GM12878 (cell line): ENCODE measurements at places on chromosomes 5 and 9. TPM values are rescaled to one million over a fixed set of nuclear protein-coding genes. Genes with fewer than 3 reads are reported as not detected.

SYNPO gene
- total RNA-seq, result 21.0 and 21.8 TPM in 2 replicates

PCDHB2 gene
- 0.13 TPM in 1 of 2 replicates, not detected in the other for total RNA-seq

CCDC183 gene
- total RNA-seq, result 0.27 TPM in 1 of 2 replicates, not detected in the other

SURF1 gene
- total RNA-seq, result 27.6 and 27.9 TPM in 2 replicates

SH2D3C gene
- total RNA-seq, result 21.0 and 23.5 TPM in 2 replicates

NEURL1B gene
- 0.16 and 0.26 TPM in 2 replicates for total RNA-seq

KLHL3 gene
- 11.7 and 14.2 TPM in 2 replicates for total RNA-seq

GRCh38 chr5:62093976-62094375 lies 212.0 kb upstream of the KIF2A start:
- DNase-seq, result no peak

GRCh38 chr9:37902796-37903646 lies 906 bp downstream of the SLC25A51 start:
- DNase-seq, result no peak

- DNase-seq, result no peak
Observed at GRCh38 chr9:36416890-36417289, 16.8 kb upstream of the RNF38 start.

- DNase-seq, result peak; percentile 74
Observed at GRCh38 chr9:19161257-19162025, 34.1 kb upstream of the PLIN2 start.

DNA sequence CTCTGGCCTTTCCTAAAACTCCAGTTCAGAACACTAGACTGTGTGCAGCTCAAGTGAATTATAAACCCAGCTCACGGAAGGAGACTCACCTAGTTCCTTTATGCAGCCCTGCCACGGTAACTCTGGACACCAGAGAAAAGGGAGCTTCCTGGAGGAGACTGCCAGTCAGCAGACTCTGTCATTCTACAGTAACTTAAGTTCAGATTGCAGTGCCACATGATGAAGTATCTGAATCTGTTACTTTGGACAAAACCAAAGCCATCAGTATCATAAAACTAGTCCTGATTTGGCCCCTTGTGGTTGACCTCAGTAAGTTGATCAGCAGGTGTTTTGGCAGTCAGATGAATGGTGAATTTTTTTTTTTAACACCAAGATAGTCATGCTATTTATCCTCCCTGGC lies 2.7 kb downstream of the MTRR start:
- DNase-seq, result no peak

DNA sequence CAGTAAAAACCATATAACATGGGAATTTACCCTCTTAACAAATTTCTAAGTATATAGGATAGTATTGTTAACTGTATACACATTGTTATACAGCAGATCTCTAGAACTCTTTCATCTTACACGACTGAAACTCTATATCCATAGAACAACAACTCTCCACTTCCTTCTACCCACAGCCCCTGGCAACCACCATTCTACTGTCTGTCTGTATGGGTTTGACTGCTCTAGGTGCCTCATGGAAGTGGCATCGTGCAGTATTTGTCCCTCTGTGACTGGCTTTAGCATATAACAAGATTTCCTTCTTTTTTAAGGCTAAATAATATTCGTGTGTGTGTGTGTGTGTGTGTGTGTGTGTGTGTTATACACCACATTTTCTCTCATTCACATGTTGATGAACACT lies 100.7 kb downstream of the ZNF462 start:
- DNase-seq, result no peak

DNA sequence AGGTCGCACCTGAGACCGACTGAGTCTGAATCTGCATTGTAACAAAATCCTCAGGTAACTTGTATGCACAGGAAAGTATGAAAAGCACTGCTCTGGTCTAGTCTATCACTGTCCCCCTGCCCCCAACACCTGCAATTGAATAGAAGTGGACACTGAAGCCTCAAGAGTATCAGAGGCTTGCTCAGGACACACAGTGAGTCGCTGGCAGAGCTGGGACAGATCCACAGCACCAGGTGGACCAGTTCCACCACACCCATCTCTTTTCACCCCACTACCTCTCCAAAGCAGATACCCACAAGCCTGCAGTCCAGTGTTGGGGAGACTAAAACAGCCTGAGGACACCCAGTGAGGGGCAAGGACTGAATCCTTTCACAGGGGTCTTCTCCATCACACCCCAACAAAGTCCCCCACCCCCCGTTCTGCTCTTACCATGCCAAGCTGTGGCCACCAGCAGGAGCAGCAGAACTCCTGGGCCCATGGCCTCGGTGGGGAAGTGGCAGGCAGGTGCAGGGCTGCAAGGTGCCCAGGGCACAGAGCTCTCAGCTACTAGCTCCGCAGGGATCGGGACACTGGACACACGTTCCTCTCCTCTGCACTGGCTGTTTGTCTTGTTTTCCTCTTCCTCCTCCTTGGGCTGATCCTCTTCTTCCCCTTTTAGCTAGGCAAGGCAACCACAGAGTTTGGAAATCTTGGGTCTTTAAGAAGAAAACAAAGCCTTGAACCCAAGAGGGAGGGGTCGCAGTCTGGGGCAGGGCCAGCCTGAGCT lies at the start of gene CSF1R:
CSF1R (minus strand) TSS at position 605 of the 766 bp plus-strand sequence; CDS start at position 478, 127 bp downstream.
- no peak for DNase-seq

GRCh38 chr5:79590396-79590999 lies 21.7 kb upstream of the TENT2 start:
- DNase-seq, result no peak

GRCh38 chr9:100027543-100027942 lies 71.3 kb downstream of the ERP44 start:
- no peak for DNase-seq

DNA sequence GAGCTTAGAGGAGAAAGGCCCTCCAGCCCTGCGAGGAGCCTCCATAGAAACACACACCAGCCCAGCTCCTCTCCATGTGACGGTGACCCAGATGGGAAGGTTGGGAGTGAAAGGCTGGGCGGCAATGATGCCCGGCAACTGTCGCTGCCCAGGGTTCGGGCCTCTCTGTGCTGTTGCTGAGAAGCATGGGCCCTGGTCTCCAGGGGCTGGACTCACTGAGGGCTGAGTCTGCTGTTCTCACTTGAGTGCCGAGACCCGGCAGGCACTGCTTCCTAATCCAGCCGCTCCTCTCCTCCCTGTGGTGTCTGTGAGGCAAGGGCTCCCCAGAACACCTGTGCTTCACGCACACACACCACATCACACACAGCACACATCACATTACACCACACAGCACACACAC lies 493.6 kb downstream of the GADD45G start:
- no peak for DNase-seq

DNA sequence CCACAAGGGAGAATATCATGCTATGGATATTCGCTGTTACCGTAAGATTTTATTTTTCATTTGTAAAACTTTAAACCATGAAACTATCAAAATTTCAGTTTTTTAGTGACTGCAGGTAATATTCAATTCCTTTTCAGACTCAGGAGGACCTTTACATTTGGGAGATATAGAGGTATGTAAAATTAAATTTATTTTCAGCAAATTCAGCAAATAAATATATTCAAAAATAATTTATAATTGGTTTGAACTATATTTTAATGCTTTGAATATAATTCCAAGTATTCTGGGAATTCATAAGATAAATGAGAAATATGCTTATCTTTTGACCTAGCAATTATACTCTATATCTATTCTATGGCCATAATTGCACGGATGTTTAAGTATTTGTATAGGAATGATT lies 7.6 kb downstream of the RFESD start:
- DNase-seq, result no peak

DNA sequence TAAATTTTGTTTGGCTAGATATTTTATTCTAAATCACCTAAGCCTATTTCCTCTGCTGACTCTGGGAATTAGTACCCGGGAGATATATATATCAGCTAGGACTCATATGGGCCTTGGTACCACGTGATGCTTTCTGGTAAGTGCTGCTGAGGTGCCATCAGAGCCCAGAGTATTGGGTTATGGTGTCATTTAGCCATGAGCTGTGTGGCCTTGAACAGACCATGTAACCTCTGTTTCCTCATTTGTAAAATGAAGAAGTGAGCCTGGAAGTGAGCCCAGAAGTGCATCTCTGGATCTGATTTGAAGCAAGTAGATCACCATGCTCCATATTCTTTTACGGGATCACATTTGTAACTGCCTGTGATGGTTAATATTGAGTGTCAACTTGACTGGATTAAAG lies 126.1 kb downstream of the GPBP1 start:
- no peak for DNase-seq

GRCh38 chr9:631596-631995 lies 209.9 kb upstream of the DMRT1 start:
- no peak for DNase-seq

- DNase-seq, result no peak
Observed at GRCh38 chr5:138597661-138598400, 22.6 kb upstream of the HSPA9 start.

GRCh38 chr5:172160506-172160905 lies 27.5 kb downstream of the STK10 start:
- DNase-seq, result no peak

DNA sequence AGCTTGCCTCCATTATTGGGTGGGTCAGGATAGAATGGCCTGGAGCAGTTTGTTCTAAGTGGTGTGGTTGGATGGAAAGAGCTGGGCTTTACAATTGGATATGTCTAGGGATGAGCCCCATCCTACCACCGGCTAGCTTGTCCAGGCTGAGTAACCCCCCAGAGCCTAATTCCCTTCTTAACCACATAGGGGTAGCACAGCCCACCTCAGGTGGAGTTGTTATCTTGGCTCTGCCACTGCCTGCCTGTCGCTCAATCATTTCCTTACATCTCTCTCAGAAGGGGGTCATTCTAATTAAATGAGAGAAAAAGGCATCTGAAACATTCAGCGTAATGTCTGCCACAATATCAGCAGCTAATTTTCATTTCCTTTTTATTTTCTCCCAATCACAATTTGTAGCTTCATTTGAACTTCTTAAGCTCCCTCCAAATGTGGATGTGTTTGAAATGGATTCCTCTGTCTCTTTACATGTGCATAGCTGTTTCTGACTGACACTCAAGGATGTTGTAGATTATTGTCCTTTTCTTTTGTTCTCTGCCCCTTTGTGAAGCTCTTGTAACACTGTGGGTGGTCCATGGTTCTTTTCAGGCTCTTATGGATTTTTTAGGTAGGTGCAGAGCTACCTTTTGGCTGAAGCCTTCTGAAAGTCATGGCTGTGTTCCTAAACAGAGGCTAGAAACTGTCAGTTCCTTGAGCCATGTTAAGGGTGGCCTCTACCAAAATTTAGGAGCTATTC lies 383.1 kb upstream of the KLF4 start:
- no peak for DNase-seq

DNA sequence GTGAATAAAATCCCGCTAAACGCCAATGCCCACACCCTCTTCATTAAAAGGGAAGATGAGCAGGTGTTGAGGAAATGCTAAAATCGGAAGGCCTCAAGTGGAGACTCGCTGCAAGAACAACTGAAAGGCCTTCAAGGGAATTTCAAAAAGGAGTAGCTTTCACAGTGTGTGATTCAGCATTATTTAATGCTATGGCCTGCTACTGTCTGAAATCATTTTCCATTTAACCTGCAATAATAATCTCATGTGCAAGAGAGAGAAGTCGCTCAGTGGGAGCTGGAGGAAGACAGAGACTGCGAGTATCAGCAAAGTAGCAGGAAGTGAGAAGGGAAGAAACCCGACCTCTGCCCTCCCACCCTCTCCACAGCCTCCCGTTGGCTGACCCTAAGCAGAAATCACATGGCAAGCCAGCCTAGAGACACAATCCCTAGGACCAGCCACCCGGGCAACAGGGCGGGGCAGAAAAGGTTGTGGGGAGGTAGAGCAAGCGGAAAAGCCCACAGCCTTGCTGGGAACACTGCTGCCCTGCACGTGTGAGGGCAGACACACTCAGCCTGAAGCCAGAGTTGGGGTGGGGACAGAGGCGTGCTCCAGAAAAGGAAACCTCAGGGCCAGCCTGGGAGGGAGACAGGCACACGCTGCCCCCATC lies 39.9 kb upstream of the CTSL start:
- no peak for DNase-seq

GRCh38 chr5:126868338-126869004 lies 91.5 kb downstream of the LMNB1 start:
- no peak for DNase-seq
